Liver (tissue), 10 donors: ENCODE measurements at places on chromosomes 16 and 17. TPM values are rescaled to one million over a fixed set of nuclear protein-coding genes. Genes with fewer than 3 reads are reported as not detected.

EFCAB5 gene
- under 0.01 TPM for total RNA-seq

EIF5A gene
- total RNA-seq: 179 TPM

NME2 gene
- 182 TPM for total RNA-seq

CTRB1 gene
- not detected for total RNA-seq

MYH1 gene
- total RNA-seq: 0.14 TPM

ST6GALNAC2 gene
- 1.3 TPM for total RNA-seq

USP6 gene
- under 0.01 TPM for total RNA-seq

USP31 gene
- total RNA-seq: 16.4 TPM

HAS3 gene
- total RNA-seq: 0.75 TPM

KRT33B gene
- total RNA-seq: not detected

SECTM1 gene
- 3.6 TPM for total RNA-seq

EPX gene
- 10.0 TPM for total RNA-seq

PIEZO1 gene
- 59.7 TPM for total RNA-seq

DNA sequence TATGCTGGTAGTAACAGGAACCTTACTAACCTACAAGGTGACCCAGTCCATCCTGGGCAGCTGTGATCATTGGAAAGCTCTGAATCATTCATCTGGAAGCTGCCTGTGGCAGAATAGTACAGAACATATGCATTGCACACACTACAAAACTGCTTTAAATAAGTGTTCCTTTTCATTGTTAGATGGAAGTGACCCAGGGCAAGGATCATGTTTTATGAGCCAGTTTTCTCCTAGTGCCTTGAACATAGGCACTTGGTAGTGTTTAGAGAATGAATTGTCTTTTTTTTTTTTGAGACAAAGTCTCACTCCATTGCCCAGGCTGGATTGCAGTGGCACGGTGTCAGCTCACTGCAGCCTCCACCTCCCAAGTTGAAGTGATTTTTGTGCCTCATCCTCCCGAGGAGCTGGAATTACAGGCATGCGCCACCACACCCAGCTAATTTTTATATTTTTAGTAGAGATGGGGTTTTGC, 55.4 kb downstream of the TENT4B start:
- no peak for DNase-seq

DNA sequence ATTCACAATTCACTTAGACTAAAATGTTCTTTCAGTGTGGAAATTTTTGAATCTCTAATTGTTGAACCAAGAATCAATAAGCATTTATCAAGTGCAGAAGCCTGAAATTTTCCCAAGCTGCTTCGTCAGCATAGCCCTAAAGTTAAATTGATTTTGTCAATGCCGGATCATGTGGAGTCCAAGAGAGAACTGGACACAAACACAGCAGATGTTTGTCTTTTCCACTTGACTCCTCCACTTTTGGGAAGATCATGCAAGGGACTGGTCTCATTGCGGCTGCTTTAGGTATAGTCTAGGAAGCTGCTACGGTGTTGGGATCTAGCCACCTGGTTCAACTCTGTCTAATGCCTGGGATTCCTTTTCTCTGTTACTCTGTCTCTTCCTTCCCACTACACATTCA, 95.7 kb downstream of the CYB561 start:
- no peak for DNase-seq

GRCh38 chr17:42680331-42680808, 1.3 kb downstream of the CCR10 start:
- DNase-seq: no peak

DNA sequence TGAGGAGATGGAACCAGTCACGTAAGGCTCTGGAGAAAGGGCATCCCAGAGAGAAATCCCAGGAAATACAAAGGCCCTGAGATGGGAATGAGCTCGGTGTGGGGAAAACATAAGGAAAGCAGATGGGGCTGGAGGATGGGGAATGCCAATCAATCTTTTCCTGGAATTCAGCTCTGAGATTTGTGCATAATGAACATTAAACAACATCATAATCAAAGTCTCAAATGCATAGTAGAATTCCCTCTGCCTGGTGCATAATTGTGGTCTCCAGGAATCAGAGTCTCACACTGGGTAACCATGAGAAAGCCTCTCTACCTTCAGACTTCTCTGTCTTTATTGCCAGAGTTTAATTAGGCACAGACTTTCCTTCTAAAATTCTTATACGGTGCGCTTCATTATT, 30.8 kb downstream of the OTOA start:
- DNase-seq: no peak

GRCh38 chr16:54429029-54429428, 142.4 kb upstream of the IRX3 start:
- no peak for DNase-seq

- peak; percentile 61 for DNase-seq
Measured at GRCh38 chr17:4945176-4945943, 3.0 kb downstream of the PFN1 start.

- no peak for DNase-seq
Measured at GRCh38 chr16:53651357-53651756, 52.3 kb downstream of the RPGRIP1L start.

DNA sequence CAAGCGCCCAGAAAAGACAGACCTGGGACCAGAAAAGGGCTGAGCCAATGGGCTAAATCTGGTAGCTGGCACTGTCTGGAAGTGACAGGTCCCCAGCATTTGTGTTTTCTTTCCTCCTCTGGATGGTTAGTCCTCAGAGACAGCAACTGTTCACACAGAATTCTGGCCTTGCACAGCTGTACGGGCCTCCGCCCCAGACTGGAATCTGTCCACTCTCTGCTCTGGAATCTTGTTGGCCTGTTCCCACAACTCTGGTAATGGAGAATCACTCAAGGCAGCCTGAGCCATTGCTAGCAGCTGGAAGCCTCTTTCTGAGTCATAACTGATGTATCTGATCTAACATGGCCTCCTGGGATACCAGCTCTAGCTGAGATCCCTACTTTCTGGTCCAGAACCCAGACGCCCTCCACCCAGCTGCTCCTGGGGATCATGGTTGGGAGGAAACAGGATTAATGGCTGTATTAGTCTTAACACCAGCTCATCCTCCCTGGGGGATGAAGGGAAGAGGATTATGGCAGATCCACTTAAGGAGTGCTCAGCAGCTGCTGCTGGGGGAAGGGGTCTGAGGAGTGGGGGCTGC, 9.1 kb downstream of the ZNF668 start:
- DNase-seq: no peak

DNA sequence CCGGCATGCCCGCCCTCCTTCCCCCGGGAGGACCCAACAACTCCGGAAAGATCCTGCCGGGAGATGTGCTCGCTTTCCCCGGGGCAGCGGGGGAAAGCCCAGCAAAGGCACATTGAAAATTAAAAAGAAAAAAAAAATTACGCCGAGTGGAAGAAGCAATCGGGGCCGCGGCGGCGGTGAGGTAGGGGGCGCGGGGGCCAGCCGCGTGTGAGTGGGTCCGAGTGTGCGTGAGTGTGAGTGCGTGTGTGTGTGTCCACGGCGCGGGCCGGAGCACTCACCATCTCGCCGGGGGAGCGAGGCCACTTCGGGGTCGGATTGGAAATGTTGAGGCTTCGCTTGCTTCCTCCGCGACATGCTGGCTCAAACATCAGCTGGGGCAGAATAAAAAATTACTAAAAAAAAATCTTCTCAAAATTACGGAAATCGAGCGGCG, at the start of gene SALL1:
Gene SALL1 (minus strand): TSS at position 383 of the 433 bp plus-strand sequence. CDS start 29 bp downstream, at position 354.
- DNase-seq: no peak

DNA sequence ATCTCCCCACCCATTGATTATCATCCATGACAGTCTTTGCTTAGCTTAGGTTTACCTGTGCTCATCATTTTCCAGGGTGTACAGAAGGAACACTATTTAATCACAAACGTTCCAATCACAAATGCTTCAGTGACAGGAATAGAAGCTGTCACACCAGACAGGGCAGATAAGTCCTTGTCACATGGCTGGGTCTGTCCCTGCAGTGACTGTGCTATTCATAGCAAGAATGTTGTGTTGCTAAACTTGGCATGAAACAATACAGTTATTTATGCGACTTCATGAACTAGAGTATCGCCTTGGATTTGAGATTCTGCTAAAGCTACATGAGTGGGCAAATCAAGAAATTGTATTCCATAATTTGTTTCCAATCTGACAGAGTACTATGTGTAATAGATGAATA, 108.4 kb downstream of the CDH13 start:
- DNase-seq: no peak

GRCh38 chr17:82497483-82498405, 21.8 kb upstream of the FOXK2 start:
- DNase-seq: peak; percentile 47

DNA sequence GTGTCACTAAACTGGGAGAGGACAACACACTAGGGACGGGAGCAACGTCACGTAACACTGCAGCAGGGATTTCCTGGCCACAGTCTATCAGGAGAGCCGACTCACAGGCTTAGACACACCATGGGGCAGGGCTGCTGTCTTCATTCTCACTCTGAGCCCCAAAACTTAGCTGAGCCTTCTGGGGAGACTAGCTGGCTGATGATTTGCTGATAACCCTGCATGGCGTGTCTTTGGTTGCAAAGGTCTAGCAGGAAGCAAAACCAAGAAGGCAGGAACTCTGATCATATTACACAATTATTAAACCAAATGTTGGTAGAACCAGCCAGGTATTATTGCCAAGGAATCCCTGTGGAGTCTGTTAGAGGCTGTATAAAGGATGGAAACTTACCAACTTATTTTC, 345.0 kb downstream of the SLC39A11 start:
- DNase-seq: no peak

- no peak for DNase-seq
Measured at GRCh38 chr17:82892899-82893565, 53.2 kb upstream of the ZNF750 start.

- DNase-seq: no peak
Measured at GRCh38 chr16:16890964-16891363, 512.0 kb downstream of the NPIPA7 start.

- peak; percentile 32 for DNase-seq
Measured at GRCh38 chr16:50304467-50305440, 38.4 kb downstream of the ADCY7 start.

GRCh38 chr17:57143361-57143760, 58.3 kb downstream of the AKAP1 start:
- DNase-seq: no peak

DNA sequence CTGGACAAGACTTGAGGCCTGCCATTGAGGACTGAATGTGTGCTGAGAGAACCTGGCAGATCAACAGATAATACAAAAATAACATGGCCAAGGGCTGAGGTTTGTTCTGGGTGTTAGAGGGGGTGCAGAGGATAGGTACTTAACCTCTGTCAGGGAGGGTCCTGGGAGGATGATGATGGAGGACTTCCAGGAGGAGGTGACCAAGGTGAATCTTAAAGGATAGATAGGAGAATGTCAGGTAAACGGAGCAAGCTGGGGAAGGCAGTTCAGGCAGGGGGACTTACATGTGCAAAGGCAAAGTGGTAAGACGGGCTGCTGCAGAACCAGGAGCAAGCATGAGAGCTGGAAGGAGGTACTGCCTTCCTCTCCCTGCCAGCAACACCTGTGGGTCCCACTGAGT, 119.8 kb upstream of the PLCG2 start:
- no peak for DNase-seq

DNA sequence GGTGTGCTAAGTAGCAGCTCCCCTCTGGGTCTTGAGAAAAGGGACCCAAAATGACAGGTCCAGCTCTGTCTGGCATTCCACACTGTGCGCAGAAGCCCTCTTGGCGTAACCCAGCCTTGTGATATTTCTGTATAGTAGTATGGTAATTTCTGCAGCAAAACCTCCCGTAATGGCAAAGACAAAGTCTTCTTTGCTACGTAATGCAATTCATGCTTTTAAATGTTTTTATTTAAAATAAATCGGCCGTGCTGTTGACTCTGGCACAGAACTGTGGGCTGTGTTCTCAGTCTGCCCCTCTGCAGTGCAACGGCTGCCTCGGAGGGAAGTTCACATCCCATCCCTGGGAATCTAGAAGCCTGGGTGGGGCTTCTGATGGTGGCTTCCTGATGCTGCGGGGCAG, 75.2 kb downstream of the ASIC2 start:
- DNase-seq: no peak

GRCh38 chr16:78957317-78958100, 643.0 kb downstream of the MAF start:
- no peak for DNase-seq

DNA sequence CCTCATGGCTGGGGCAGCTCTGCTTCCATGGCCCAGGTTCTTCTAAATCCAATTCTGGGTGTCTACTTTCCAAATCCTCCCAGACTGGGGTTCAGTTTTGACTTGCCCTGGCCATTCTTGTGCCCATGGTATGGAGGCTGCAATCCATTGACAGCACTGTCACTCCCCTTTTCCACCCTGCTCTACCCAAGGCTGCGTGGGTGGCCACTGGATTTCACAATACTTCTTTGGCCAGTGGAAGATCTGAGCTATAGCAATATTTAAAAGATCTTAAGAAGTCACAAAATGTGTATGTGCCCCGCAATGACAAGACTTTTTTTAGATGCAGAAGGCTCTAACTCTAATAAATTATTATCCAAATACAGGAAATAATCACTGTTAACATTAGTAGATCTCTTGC, 329.4 kb upstream of the CCL2 start:
- no peak for DNase-seq

GRCh38 chr17:38912221-38912813, 13.1 kb upstream of the LASP1NB start:
- DNase-seq: no peak

DNA sequence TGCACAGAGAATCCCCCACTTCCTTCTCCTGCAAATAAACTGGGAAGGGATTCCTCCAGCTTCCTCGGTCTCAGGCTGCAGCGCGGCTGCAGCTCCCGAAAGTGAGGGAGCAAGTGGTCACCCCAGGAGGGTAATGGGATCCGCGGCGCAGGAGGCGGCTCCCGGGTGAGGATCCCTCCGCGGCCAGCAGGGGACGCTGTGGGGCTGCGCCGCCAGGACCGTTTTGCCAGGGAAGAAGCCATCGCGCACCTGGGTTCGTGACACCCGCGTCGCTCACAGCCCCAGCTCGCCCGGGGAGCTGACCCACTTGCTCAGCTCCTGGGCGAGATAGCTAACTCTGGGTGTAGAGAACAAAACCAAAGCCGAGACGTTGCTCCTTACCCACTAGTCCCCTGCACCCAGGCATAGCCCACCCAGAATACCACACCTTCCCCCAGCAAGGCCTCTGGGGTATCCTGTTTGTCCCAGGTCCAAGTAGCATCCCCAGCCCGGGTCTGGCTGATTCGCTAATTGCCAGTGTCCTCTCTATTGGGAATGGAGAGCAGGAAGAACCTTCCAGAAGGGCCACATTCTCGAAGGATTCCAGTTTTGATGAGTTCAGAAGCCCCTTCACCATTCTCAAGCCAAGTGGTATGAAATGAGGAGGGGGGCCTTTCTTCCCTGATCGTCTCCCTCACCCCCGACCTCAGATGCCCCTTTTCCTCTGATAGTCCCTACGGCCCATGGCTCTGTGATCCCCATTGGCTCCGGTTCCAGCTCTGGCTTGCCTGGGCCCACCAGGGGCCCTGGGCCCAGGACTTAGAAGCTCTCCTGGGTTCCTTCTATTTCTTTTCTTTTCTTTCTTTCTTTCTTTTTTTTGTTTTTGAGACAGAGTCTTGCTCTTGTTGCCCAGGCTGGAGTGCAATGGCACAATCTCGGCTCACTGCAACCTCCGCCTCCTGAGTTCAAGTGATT, 14.1 kb downstream of the CYGB start:
- peak; percentile 86 for DNase-seq

- no peak for DNase-seq
Measured at GRCh38 chr17:17041018-17041521, 1.2 kb upstream of the MPRIP start.
